ENCODE measurements at places on chromosomes 11 and 22.

DNA sequence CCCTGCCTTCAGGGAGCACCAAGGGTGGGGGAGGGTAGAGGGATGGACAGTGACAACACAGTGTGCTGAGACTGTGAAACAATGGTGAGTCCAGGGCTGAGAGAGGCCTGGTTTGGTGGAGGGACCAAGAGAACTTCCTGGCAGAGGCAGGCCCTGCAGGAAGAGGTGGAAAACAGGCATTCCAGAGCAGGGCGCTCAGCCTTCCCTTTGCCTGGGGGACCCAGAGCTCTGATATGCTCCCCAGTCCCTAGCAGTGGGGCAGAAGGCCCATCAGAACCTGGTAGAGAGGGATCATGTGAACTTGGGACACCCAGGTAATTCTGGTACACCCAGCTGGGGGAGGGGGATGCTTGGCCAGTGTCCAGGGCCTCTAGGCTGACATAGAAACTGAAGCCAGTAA is 17.2 kb upstream of the UVRAG start:
- H3K27me3 ChIP-seq = no peaks in the 10 kb centered on the region
- no peak overlapping the region for H3K4me3 ChIP-seq
- no peaks in the 10 kb centered on the region for H3K4me1 ChIP-seq
- H3K36me3 ChIP-seq = no peaks in the 10 kb centered on the region
- no peak overlapping the region for H3K27ac ChIP-seq

GRCh38 chr11:86802601-86803051 is 2.3 kb downstream of the PRSS23 start:
- H3K27ac ChIP-seq = no peak overlapping the region
- H3K36me3 ChIP-seq = no peaks in the 10 kb centered on the region
- peak overlapping the region; percentile 84 for H3K4me3 ChIP-seq
- peaks cover 24% of the 10 kb centered on the region for H3K4me1 ChIP-seq

GRCh38 chr11:78941226-78941851 is 366.7 kb upstream of the NARS2 start:
- H3K4me1 ChIP-seq = no peaks in the 10 kb centered on the region
- no peak overlapping the region for H3K4me3 ChIP-seq
- H3K36me3 ChIP-seq = no peaks in the 10 kb centered on the region
- peak; percentile 28 for ATAC-seq
- no peak overlapping the region for H3K27ac ChIP-seq

GRCh38 chr11:69355346-69355940 is 61.5 kb downstream of the MYEOV start:
- no peaks in the 10 kb centered on the region for H3K4me1 ChIP-seq
- peaks cover 44% of the 10 kb centered on the region for H3K27me3 ChIP-seq
- no peaks in the 10 kb centered on the region for H3K36me3 ChIP-seq
- no peak overlapping the region for H3K27ac ChIP-seq

- no peaks in the 10 kb centered on the region for H3K36me3 ChIP-seq
- H3K27me3 ChIP-seq = no peaks in the 10 kb centered on the region
- ATAC-seq = no peak
- no peak overlapping the region for H3K27ac ChIP-seq
Measured at GRCh38 chr11:79346021-79346420, 94.8 kb downstream of the TENM4 start.

GRCh38 chr11:21446939-21447590 is 745.8 kb upstream of the ANO5 start:
- H3K27ac ChIP-seq = no peak overlapping the region
- H3K27me3 ChIP-seq = no peaks in the 10 kb centered on the region
- no peaks in the 10 kb centered on the region for H3K36me3 ChIP-seq
- H3K4me1 ChIP-seq = no peaks in the 10 kb centered on the region
- H3K4me3 ChIP-seq = no peak overlapping the region

GRCh38 chr11:24422376-24422775 is 74.5 kb upstream of the LUZP2 start:
- no peak for ATAC-seq
- H3K27me3 ChIP-seq = no peaks in the 10 kb centered on the region
- no peak overlapping the region for H3K4me3 ChIP-seq
- H3K4me1 ChIP-seq = no peaks in the 10 kb centered on the region

GRCh38 chr11:76615950-76616349 is 54.6 kb downstream of the LRRC32 start:
- peak; percentile 47 for ATAC-seq
- no peaks in the 10 kb centered on the region for H3K27me3 ChIP-seq
- peak overlapping the region; percentile 62 for H3K27ac ChIP-seq
- H3K4me3 ChIP-seq = no peak overlapping the region

- no peaks in the 10 kb centered on the region for H3K36me3 ChIP-seq
- H3K4me1 ChIP-seq = no peaks in the 10 kb centered on the region
- no peak overlapping the region for H3K4me3 ChIP-seq
- no peak overlapping the region for H3K27ac ChIP-seq
- peaks cover 35% of the 10 kb centered on the region for H3K27me3 ChIP-seq
Measured at GRCh38 chr11:120139316-120140069, 1.6 kb upstream of the TRIM29 start.

GRCh38 chr11:62694455-62695167 is 5.3 kb upstream of the LRRN4CL start:
- H3K4me1 ChIP-seq = peaks cover 26% of the 10 kb centered on the region
- H3K36me3 ChIP-seq = no peaks in the 10 kb centered on the region
- H3K27me3 ChIP-seq = no peaks in the 10 kb centered on the region
- ATAC-seq = peak; percentile 81
- no peak overlapping the region for H3K4me3 ChIP-seq
- no peak overlapping the region for H3K27ac ChIP-seq

- peak overlapping the region; percentile 68 for H3K27ac ChIP-seq
- H3K36me3 ChIP-seq = no peaks in the 10 kb centered on the region
- no peaks in the 10 kb centered on the region for H3K27me3 ChIP-seq
- peaks cover 5% of the 10 kb centered on the region for H3K4me1 ChIP-seq
- ATAC-seq = no peak
Measured at GRCh38 chr22:31681349-31682345, 19.6 kb upstream of the PISD start.

GRCh38 chr11:124875401-124875800 is 10.2 kb downstream of the ROBO3 start:
- H3K27me3 ChIP-seq = peaks cover 46% of the 10 kb centered on the region
- H3K4me3 ChIP-seq = no peak overlapping the region
- H3K36me3 ChIP-seq = no peaks in the 10 kb centered on the region

- H3K36me3 ChIP-seq = peaks cover 47% of the 10 kb centered on the region
- no peaks in the 10 kb centered on the region for H3K27me3 ChIP-seq
- H3K27ac ChIP-seq = peak overlapping the region; percentile 54
- H3K4me3 ChIP-seq = no peak overlapping the region
Measured at GRCh38 chr22:19882446-19883381, 28.0 kb upstream of the GNB1L start.

GRCh38 chr11:532527-532985 is 2.8 kb downstream of the HRAS start:
- no peak overlapping the region for H3K27ac ChIP-seq
- no peak for ATAC-seq
- H3K4me3 ChIP-seq = no peak overlapping the region
- peaks cover 10% of the 10 kb centered on the region for H3K27me3 ChIP-seq

DNA sequence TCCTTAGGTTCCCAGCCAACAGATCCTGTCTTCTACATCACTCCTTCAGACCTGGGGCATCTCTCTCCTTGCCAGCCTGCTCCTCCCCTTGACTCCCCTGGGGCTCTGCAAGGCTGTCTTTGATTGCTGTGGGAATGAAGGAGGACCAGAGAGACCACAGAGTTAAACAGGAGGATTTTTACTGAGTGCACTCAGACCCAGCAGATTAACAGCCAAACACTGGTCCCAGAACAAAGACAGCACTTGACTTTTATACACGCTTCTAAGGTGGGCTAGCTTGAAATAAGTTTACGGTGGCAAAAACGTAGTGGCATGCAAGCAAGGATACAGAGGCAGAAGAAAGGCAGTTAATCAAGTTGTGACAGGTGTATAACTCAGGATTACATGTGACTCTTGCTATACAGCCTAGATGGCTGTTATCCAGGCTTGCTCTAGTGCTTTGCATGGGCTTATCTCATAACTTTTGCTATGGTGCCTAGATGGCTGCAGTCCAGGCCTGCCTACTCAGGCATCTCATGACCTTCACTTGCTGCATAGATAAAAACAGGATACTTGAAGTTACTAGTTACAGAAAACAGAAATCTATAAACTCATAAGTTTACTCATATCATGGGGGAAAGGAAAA is 22.0 kb upstream of the GLYATL1 start:
- H3K36me3 ChIP-seq = no peaks in the 10 kb centered on the region
- no peaks in the 10 kb centered on the region for H3K27me3 ChIP-seq
- H3K4me1 ChIP-seq = no peaks in the 10 kb centered on the region
- no peak overlapping the region for H3K27ac ChIP-seq
- no peak overlapping the region for H3K4me3 ChIP-seq

DNA sequence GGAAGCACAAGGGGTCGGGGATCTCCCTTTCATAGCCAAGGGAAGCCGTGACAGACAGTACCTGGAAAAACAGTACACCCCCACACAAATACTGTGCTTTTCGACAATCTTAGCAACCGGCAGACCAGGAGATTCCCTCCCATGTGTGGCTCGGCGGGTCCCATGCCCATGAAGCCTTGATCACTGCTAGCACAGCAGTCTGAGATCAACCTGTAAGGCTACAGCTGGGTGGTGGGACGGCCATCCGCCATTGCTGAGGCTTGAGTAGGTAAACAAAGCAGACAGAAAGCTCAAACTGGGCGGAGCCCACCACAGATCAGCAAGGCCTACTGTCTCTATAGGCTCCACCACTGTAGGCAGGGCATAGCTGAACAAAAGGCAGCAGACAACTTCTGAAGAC is 180.2 kb upstream of the SOX6 start:
- no peak overlapping the region for H3K4me3 ChIP-seq
- no peak for ATAC-seq
- no peaks in the 10 kb centered on the region for H3K36me3 ChIP-seq

- no peak for ATAC-seq
- H3K27ac ChIP-seq = peak overlapping the region; percentile 96
- no peak overlapping the region for H3K4me3 ChIP-seq
- H3K27me3 ChIP-seq = no peaks in the 10 kb centered on the region
- peaks cover 31% of the 10 kb centered on the region for H3K4me1 ChIP-seq
- H3K36me3 ChIP-seq = no peaks in the 10 kb centered on the region
Measured at GRCh38 chr11:102108734-102109440, 1.4 kb upstream of the YAP1 start.

DNA sequence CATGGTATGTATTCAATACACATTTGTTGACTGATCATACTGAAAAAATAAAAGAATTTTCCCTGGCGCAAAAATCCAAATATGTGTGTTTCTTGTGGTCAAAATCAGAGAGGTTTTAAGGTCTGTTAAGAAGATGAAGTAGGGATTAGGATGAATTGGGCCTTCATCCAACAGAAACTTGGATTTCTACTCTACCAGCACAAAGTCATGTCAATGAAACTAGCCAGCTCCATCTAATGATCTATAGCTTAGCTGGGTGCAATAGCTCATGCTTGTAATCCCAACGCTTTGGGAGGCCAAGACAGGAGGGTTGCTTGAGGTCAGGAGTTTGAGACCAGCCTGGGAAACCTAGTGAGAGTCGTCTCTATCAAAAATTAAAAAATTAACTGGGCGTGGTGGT is 65.5 kb downstream of the USP35 start:
- no peak overlapping the region for H3K27ac ChIP-seq
- no peak overlapping the region for H3K4me3 ChIP-seq
- H3K36me3 ChIP-seq = no peaks in the 10 kb centered on the region
- H3K27me3 ChIP-seq = no peaks in the 10 kb centered on the region
- ATAC-seq = no peak
- peaks cover 10% of the 10 kb centered on the region for H3K4me1 ChIP-seq

GRCh38 chr11:120712014-120712413 is 200.5 kb downstream of the GRIK4 start:
- peaks cover 17% of the 10 kb centered on the region for H3K27me3 ChIP-seq
- no peaks in the 10 kb centered on the region for H3K36me3 ChIP-seq
- no peak for ATAC-seq
- no peak overlapping the region for H3K4me3 ChIP-seq

- no peak overlapping the region for H3K4me3 ChIP-seq
- H3K27me3 ChIP-seq = no peaks in the 10 kb centered on the region
- no peak overlapping the region for H3K27ac ChIP-seq
- peaks cover 13% of the 10 kb centered on the region for H3K4me1 ChIP-seq
- peaks cover 18% of the 10 kb centered on the region for H3K36me3 ChIP-seq
Measured at GRCh38 chr11:69131644-69132300, 24.0 kb upstream of the SMIM38 start.

GRCh38 chr11:34811858-34812257 is 104.3 kb downstream of the APIP start:
- no peaks in the 10 kb centered on the region for H3K4me1 ChIP-seq
- no peak overlapping the region for H3K27ac ChIP-seq
- H3K36me3 ChIP-seq = no peaks in the 10 kb centered on the region
- H3K27me3 ChIP-seq = no peaks in the 10 kb centered on the region

DNA sequence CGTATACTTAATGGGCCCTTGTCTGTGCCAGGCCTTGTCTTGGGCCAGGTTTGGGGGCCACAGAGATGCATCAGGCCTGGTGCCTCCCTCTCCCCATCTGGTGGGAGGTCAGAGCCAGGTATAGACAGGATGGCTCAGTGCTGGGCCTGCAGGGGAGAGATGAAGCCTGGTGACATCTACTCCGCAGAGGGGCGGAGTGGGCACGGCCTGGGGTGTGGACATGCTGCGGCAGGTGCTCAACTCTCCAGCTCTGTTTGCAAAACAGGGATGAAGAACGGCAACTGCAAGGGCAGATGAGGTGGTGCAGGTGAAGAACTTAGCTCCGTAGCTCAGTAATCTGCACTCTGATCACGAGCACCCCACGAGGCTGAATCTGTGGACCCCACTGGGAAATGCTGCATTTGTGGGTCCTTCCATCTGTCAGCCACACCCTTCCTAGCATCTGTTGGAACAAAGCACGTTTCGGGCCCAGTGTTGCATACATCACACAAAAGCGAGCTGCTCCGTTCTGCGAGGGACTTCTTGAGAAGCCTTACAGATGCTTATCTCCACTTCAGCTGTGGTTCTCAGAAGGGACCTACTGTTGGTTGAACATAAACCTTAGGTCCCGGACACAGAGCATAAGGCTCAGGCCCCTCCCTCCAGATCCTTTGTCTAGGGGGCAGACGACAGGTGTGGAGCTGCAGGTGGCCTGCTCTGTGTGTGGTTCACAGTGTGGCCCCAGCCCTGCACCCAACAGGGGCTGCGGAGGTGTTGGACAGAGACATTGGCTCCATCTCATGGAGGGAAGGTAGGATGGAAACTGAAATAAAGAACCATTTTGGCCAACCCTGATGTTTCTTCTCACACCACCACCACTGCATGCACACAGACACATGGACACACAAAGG is 78.3 kb downstream of the LRRC32 start:
- ATAC-seq = no peak
- no peaks in the 10 kb centered on the region for H3K27me3 ChIP-seq
- H3K27ac ChIP-seq = no peak overlapping the region
- no peaks in the 10 kb centered on the region for H3K4me1 ChIP-seq

- no peaks in the 10 kb centered on the region for H3K27me3 ChIP-seq
- H3K36me3 ChIP-seq = no peaks in the 10 kb centered on the region
- peak overlapping the region; percentile 85 for H3K27ac ChIP-seq
Measured at GRCh38 chr11:44728491-44728910, 1.7 kb downstream of the TSPAN18 start.

GRCh38 chr22:30226192-30226832 is 20.2 kb downstream of the LIF start:
- ATAC-seq = no peak
- no peaks in the 10 kb centered on the region for H3K36me3 ChIP-seq
- H3K4me1 ChIP-seq = no peaks in the 10 kb centered on the region
- peaks cover 32% of the 10 kb centered on the region for H3K27me3 ChIP-seq

DNA sequence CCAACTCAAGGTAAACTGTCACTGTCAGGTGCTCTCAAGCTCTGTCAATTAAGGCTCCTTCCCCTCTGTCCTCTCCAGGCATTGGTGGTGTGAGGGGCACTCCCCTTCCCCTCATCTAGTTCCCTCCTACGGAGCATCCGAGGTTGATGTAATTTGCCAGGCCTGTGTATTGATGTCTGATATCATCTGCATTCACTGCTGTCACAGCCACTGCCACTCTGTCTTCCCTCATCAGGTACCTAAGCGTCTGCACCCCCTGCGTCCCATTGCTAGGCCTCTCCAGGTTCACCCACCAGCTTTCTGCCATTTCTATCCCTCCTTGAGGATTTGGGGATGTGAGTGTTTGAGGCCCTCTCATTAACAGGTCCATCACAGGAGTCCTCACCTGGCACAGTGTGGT is 50.0 kb upstream of the SYT13 start:
- no peak for ATAC-seq
- peaks cover 8% of the 10 kb centered on the region for H3K4me1 ChIP-seq
- H3K36me3 ChIP-seq = no peaks in the 10 kb centered on the region
